ENCODE measurements at places on chromosomes 6 and 20. TPM values are rescaled to one million over a fixed set of nuclear protein-coding genes. Genes with fewer than 3 reads are reported as not detected.

SRXN1 gene
- 12.9 TPM for total RNA-seq

GRCh38 chr6:101393251-101393828 is at the start of gene GRIK2:
Gene GRIK2, plus strand, starts transcription at chr6:101393708.
- no peak within 1 kb of the TSS for H3K4me3 ChIP-seq
- H3K4me1 ChIP-seq: no peaks in the 10 kb centered on the region

- DNase-seq: no peak
- H3K36me3 ChIP-seq: no peaks in the 10 kb centered on the region
- H3K27ac ChIP-seq: no peak overlapping the region
- no peaks in the 10 kb centered on the region for H3K4me1 ChIP-seq
Measured at GRCh38 chr6:112827793-112828192, 480.7 kb downstream of the RFPL4B start.

PAK5 gene
- total RNA-seq: not detected

GRCh38 chr20:62734881-62735280 is 26.2 kb downstream of the NTSR1 start:
- H3K27me3 ChIP-seq: peaks cover 25% of the 10 kb centered on the region
- H3K36me3 ChIP-seq: no peaks in the 10 kb centered on the region
- no peak for DNase-seq
- no peak overlapping the region for H3K4me3 ChIP-seq

GRCh38 chr6:55174211-55175026 is at the start of gene HCRTR2:
Gene HCRTR2, plus strand, starts transcription at chr6:55174515. Its CDS starts 73 bp downstream, at chr6:55174588.
- H3K27me3 ChIP-seq: peaks cover 2% of the 10 kb centered on the region
- H3K27ac ChIP-seq: no peak within 1 kb of the TSS
- no peaks in the 10 kb centered on the region for H3K36me3 ChIP-seq
- H3K4me3 ChIP-seq: no peak within 1 kb of the TSS
- H3K4me1 ChIP-seq: no peaks in the 10 kb centered on the region
- no peak for DNase-seq

- peak; percentile 63 for DNase-seq
- no peak overlapping the region for H3K4me3 ChIP-seq
- H3K27ac ChIP-seq: peak overlapping the region; percentile 98
- peaks cover 97% of the 10 kb centered on the region for H3K4me1 ChIP-seq
Measured at GRCh38 chr6:36118550-36119107, 11.7 kb upstream of the MAPK13 start.

KCNB1 gene
- total RNA-seq: 0.07 TPM

- H3K4me1 ChIP-seq: peaks cover 44% of the 10 kb centered on the region
- H3K27me3 ChIP-seq: no peaks in the 10 kb centered on the region
- H3K4me3 ChIP-seq: peak overlapping the region; percentile 98
- H3K36me3 ChIP-seq: peaks cover 48% of the 10 kb centered on the region
- no peak for DNase-seq
Measured at GRCh38 chr6:85679445-85680123, 36.9 kb upstream of the SYNCRIP start.

DNA sequence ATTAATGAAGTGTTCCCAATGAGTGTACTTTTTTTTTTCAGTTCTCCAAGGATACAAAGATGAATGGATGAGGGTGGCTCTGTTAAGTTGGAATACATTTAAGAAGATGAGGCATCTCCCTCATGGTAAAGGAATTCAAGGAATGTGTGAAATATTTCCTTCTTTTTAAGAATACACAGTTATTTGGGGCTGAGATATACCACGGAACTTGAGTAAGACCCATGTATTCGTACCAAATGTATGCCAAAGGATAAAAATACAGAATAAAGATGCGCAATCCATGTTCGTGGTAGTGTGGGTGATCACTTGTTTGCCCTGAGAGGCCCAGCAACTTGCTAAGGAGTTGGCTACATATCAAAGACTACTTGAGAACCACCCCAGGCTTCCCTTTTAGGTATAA is 164.2 kb upstream of the TCF21 start:
- H3K27me3 ChIP-seq: no peaks in the 10 kb centered on the region
- H3K4me3 ChIP-seq: no peak overlapping the region
- no peaks in the 10 kb centered on the region for H3K36me3 ChIP-seq
- no peak for DNase-seq
- H3K27ac ChIP-seq: no peak overlapping the region

DNA sequence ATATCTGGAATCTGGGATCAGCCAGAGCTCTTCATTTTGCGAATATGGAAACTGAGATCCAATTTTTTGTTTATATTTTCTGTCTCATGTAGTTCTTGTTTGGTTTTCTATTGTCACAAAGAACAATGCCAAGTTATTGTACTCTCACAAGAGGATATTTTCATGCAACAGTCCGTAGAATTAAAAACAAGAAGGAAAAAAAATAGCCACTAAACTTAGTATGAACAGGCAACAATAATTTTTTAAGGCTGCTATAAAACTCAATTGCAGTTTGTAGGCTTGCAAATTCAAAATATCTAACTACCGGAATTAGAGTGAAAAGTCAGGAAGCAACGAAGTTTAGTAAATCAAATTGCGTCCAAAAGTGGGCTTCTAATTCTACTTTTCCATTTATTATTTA is 1.2 kb downstream of the POPDC3 start:
- no peak overlapping the region for H3K27ac ChIP-seq
- no peaks in the 10 kb centered on the region for H3K4me1 ChIP-seq
- no peaks in the 10 kb centered on the region for H3K36me3 ChIP-seq
- no peak overlapping the region for H3K4me3 ChIP-seq

DNA sequence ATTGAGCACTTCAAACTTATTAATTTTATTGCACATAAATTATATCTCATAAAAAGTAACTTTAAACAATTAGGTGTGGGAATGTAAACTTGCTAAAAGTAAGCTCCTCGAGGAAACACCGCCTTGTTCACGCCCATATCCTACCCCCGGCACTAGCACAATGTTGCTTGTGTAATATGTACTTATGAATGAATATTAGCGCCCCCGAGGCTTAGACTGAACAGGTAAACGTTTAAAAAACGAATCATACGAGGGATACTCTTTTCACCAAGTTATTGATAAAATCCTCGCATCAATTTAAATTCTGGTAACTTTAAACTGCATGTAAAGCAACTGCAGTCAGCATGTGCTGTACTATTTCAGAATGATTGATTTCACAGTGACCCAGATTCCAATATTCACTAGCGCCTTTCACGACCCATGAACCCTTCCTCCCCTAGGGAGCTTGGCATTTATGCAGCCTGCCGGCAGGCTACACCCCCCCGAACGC is 637 bp downstream of the TFB1M start:
- DNase-seq: no peak
- H3K36me3 ChIP-seq: peaks cover 25% of the 10 kb centered on the region
- H3K27me3 ChIP-seq: no peaks in the 10 kb centered on the region
- H3K4me1 ChIP-seq: peaks cover 45% of the 10 kb centered on the region
- peak overlapping the region; percentile 91 for H3K4me3 ChIP-seq

DEFB124 gene
- not detected for total RNA-seq

MAP1LC3A gene
- total RNA-seq: 2.7 TPM

GRCh38 chr6:109793792-109794191 is 102.7 kb downstream of the FIG4 start:
- H3K4me1 ChIP-seq: peaks cover 3% of the 10 kb centered on the region
- H3K27ac ChIP-seq: no peak overlapping the region
- H3K27me3 ChIP-seq: no peaks in the 10 kb centered on the region
- no peak for DNase-seq
- H3K4me3 ChIP-seq: no peak overlapping the region

EDN3 gene
- 0.22 TPM for total RNA-seq

SLC26A8 gene
- total RNA-seq: not detected

- DNase-seq: no peak
- H3K27ac ChIP-seq: no peak overlapping the region
- H3K36me3 ChIP-seq: peaks cover 3% of the 10 kb centered on the region
- no peaks in the 10 kb centered on the region for H3K4me1 ChIP-seq
Measured at GRCh38 chr20:34644951-34645350, 31.9 kb downstream of the PIGU start.

- H3K4me3 ChIP-seq: no peak overlapping the region
- no peaks in the 10 kb centered on the region for H3K36me3 ChIP-seq
- no peak overlapping the region for H3K27ac ChIP-seq
- H3K27me3 ChIP-seq: no peaks in the 10 kb centered on the region
Measured at GRCh38 chr6:91659891-91660290, 1073.0 kb upstream of the MAP3K7 start.

GRCh38 chr20:50404419-50405234 is 105.6 kb upstream of the PTPN1 start:
- no peaks in the 10 kb centered on the region for H3K36me3 ChIP-seq
- H3K4me1 ChIP-seq: no peaks in the 10 kb centered on the region
- no peak for DNase-seq
- peaks cover 19% of the 10 kb centered on the region for H3K27me3 ChIP-seq

FAM210B gene
- 8.4 TPM for total RNA-seq
